Mammary epithelial cell (primary cell): ENCODE measurements at places on chromosomes 13 and 19. TPM values are rescaled to one million over a fixed set of nuclear protein-coding genes. Genes with fewer than 3 reads are reported as not detected.
A peak's percentile ranks its signal among the peaks of the same experiment; 100 is the strongest.

GRCh38 chr13:70756088-70756487 lies 647.8 kb upstream of the KLHL1 start:
- no peak for DNase-seq

- DNase-seq = no peak
Measured at GRCh38 chr13:66359910-66360552, 870.1 kb downstream of the PCDH9 start.

DNA sequence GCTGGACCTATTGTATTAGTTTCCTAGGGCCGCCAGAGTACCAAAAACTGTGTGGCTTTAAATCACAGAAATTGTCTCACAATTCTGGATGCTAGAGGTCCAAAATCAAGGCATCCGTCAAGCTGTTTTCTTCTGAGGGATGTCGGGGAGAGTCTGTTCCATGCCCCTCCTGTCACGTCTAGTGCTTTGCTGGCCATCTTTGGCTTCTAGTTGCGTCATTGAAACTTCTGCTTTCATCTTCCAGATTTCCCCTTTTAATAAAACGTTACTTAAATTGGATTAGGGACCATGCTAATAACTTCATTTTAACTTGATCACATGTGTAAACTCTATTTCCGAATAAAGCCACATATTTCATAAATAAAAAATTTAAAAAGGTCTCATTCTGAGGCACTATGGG lies 47.5 kb downstream of the TRPM4 start:
- DNase-seq = no peak

- no peak for DNase-seq
Measured at GRCh38 chr19:42442833-42443232, at the start of gene CXCL17. Gene CXCL17, minus strand, starts transcription at chr19:42442946. Its CDS starts 114 bp downstream, at chr19:42442832.

GRCh38 chr13:109869312-109870237 lies 83.2 kb upstream of the IRS2 start:
- peak; percentile 34 for DNase-seq

GRCh38 chr13:44819245-44819644 lies 170.0 kb downstream of the NUFIP1 start:
- DNase-seq = peak; percentile 82

GRCh38 chr13:32147193-32147592 lies 115.6 kb downstream of the FRY start:
- no peak for DNase-seq

- no peak for DNase-seq
Measured at GRCh38 chr13:101451641-101452040, 834 bp upstream of the ITGBL1 start.

GRCh38 chr13:83546476-83546875 lies 335.8 kb downstream of the SLITRK1 start:
- DNase-seq = no peak

DNA sequence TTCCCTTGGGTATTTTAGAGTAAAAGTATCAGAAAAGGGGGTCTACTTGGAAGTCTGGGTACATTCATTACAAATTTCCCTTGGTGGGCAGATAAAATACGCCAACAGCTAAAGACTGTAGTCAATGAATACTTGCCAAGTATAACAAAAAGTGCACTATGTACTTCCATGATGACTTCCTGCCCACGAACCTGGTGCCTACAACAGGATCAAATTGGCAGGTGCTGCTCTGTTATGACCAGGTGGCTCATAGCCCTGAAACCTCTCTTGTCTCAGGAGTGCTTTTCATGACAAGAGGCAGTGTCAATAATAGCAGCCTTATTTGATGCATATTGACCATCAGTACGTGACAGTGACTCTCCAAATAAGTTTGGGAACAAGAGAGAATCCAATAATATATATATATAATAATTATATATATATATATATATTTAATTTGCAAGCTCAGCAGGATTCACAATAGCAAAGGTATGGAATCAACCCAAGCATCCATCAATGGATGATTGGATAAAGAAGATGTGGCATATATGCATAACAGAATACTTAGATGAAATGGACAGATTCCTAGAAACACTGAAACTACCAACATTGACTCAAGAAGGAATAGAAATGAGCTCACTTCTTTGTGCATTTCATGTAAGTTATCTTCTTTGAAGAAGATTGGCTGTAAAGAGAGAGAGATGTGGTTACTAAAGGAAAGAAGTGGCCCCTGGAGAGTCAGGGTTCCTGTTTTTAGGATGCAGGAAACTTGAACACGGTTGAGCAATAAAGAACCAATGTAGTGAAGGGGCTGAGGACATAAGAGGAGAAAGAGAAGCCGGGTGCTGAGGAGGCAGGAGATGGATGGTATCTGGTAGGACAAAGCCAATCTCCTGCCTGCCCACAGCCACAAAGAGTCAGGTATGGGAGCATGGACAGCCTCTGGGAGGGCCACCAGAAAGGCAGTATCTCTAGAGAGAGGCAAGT lies 52.0 kb upstream of the GTF2F2 start:
- no peak for DNase-seq

DNA sequence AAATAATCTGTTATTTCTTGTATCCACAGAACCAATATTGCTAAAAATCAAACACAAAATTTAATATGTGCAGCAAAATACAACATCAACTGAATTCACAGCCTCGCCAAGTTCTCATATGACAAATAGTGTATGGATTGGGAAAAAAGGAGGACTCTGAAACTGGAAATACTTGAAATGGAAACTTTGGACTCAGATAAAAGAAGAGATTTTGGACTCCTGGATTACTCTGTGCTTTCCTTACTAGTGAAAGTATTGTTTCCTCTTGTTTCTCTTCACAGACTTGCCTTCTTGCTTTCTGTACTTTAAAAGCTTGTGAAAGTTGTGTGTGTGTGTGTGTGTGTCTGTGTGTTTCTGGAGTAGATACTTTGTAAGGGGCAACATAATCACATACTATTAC lies 1596.3 kb downstream of the PCDH9 start:
- no peak for DNase-seq

GRCh38 chr19:2049741-2050348 lies 1.2 kb downstream of the MKNK2 start:
- peak; percentile 78 for DNase-seq

- DNase-seq = no peak
Measured at GRCh38 chr13:47094734-47095434, 198.0 kb upstream of the HTR2A start.

DNA sequence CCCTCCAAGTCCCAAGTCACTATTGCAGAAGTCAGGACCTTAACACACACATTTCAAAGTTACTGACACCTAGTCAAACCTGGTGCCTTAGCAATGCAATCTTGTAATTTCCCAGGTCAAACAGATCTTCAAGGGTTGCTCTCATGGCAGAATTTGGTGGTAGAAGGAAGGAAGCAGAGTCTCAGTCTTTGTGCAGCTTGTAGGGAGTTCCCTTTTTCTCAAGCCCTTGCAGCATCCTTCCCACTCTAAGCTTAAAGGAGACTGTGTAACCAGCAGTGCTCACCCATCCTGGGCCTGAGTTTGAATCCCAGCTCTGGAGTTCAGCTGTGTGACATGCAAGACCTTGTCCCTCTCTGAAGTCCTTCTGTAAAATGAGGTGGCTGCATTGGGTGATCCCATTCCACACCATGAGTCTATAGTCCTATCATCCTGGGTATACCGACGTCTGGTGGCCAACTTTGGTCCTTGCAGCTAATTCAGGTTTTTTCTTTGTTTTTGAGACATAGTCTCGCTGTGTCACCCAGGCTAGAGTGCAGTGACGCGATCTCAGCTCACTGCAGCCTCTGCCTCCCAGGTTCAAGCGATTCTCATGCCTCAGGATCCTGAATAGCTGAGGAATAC lies 9.8 kb downstream of the SIGLEC10 start:
- DNase-seq = peak; percentile 20

DNA sequence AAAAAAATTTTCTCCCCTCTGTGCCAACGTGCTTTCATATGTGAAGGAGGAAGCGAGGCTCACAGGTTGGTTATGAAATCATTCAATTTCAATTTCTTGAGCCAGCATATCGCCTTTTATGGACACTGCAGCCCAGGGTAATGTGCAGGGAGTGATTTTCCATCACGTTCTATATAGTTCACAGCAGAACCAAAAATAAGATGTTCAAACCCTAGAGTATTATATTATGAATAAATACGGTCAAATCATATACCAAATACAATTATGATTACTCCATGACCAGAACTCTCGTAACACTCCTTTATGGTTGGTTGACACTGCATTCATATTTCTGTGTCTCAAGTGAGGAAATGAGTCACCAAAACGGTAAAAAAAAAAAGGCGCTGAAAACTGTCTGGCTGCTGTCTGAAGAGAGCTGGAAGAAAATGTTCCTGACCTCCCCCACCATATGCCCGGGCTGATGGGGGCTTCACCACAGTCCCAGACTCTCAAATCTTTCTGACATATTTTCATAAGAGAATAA lies 75.8 kb upstream of the UBAC2 start:
- DNase-seq = peak; percentile 66

DNA sequence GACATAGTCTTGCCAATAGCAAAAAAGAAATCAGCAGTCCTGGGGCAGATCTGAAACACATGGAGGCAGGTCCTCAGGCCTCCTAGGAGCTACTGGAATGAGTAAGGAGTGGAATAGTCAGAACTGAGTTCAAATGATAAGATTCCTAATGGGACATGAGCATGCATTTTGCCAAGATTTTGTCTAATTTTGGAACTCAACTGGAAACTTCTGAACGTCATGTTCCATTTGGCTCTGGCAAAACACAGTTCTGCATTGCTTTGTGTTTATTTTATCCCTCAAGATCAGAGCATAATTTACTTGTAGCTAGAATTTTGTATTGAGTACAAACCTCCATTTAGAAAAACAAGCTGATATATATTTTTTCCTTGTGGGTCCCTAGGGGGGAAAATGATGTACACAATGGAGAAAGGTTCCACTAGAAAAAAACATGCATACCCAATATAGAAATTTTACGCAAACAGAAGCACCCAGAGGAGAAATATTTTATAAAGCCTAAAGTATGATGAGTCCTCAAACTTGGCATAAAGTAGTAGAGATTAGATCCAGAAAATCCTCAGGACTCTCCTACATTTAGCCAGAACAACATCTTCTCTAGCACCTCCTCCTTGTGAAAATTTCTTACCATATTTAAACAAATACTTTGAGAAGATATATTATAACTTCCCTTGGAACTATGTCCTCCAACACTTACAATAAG lies 149.0 kb upstream of the SERP2 start:
- DNase-seq = no peak

DNA sequence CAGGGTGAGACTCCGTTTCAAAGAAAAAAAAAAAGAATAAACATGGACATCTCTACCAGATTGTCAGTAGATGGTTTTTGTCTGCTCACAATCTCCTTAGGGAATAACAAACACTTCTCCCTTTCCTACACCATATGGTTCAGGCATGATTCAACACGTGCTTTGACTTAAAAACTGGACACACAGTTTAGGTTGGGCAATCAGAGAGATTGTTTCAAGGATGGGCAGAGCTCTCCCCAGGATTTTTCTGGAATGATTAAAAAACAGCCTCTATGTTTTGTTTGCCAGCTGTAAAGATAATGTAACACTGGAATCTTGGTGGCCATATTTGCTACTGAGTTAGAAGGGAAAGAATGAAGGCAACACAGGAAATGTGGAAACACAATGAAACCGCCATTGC lies 150.1 kb upstream of the TSC22D1 start:
- DNase-seq = peak; percentile 69

DNA sequence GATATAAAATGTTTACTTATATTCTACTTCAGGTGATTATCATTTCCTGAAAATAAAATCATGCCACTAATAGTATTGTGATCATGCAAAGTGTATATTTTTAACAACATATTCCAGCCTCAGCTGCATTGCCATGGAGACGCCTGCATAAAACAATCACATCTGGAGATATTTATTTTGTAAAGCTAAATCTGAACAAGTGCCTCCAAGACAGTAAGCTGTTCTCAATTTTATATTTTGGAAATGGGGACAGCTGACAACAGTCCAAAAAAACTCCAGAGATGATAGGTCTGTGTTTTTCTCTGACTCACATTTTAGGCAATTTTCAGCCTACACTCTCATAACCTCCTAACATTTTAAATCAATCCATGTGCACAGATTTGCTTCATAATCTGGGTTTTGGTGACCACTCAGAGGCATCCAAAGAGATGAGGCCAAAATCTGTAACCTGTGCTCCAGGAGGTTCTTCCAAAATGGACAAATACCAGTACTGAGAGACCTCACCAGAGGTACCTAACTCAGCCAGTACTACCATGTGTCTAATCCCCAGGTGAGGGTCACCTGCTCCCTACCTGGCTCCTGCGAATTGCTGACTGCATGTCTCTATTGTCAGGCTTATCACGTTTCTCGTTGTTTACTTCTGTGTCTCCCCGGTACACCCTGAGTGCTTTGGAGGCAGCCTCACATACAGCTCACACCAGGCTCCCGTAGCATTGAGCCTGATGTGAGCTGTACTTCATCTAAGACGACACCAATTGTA lies 62.7 kb downstream of the COL4A1 start:
- no peak for DNase-seq

- no peak for DNase-seq
Measured at GRCh38 chr19:51188227-51188559, 36.7 kb upstream of the CD33 start.

- no peak for DNase-seq
Measured at GRCh38 chr19:4144666-4145249, 8.7 kb upstream of the CREB3L3 start.

- no peak for DNase-seq
Measured at GRCh38 chr13:28014301-28014700, 25.8 kb upstream of the URAD start.

DNA sequence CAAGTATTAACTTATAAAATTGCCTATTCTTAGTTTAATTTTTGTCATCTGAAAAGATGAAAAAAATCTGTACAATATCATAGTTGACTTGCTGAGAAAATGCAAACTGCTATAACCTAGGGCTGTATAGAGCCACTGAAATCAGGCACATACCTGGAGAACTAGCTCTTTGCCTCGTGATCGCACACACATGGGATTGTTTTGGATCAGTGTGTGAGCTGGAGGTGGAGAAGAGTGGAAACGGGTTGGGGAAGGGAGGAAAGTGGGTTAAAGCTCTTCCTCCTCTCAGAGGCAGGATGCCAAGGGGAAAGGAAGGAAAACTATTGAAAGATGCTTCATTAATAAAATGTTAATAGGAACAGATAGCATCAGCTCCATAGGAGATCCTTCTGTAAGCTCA lies 2.7 kb downstream of the MTUS2 start:
- no peak for DNase-seq

DNA sequence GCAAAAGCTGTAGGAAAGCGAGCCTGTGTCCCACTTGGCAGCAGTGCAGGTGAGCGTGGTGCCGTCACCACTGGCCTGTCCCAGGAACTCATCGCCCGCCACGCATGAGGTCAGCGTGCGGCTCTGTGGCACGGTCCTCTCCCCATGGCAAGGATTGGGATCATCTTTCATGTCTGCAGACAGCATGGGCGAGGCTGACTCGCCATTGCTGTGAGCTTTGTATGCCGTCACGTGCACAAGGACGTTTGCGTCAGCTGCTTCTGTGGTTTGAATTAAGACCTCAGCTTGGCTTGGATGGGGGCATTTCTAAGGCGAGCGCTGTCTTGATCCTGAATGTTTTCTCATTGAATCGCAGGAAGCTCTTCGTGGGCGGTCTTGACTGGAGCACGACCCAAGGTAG lies 9.8 kb downstream of the DAZAP1 start:
- no peak for DNase-seq

Gene KIR3DL1
- not detected in 2 replicates for total RNA-seq

Gene ZSCAN5A
- total RNA-seq = 5.5 TPM

Gene PABPC3
- 0.17 TPM for total RNA-seq

Gene ZNF442
- 2.5 TPM for total RNA-seq

Gene PSG6
- total RNA-seq = not detected

Gene ARHGAP45
- 6.0 TPM for total RNA-seq

Gene C19orf38
- 0.50 TPM for total RNA-seq

Gene ZNF440
- total RNA-seq = 8.3 TPM

Gene PSG2
- not detected for total RNA-seq

Gene LIPE
- 1.7 TPM for total RNA-seq
